ENCODE measurements at places on chromosomes 2 and 18.

GRCh38 chr18:2985628-2986027, 27.3 kb downstream of the LPIN2 start:
- no peak for DNase-seq

DNA sequence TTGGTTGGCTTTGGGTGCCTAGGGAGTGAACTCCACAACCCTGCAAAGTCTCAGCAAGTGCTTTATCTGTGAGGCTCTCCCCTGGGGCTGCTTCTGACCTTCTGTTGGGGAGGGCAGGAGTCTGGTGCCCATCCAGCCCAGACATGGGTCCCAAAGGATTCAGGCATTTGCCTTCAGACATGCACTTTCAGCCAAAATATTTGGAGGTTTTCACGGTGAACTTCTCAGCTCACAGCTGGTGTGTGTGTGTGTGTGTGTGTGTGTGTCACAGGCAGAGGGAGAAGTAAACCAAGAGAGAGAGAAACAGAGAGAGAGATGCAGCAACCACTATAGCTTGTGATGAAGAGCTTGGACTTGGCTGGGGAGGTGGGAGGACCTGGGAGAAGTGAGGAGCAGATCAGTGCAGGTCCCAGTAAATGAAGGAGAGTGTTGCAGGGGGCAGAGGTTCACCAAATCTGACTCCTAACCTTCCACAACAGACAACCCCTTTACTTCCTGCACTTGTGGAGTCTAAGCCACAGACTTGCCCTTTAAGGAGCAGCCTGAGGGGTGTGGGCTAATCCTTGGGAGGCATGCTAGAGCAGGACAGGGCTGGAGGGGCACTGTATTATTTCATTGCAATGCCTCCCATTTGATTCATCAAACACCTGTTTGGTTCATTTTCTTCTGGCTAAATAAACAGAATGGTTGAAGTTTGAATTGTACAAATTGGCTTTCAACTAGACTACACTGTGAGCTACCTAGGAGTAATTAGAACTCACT, 14.1 kb downstream of the SLC9A4 start:
- no peak for DNase-seq

DNA sequence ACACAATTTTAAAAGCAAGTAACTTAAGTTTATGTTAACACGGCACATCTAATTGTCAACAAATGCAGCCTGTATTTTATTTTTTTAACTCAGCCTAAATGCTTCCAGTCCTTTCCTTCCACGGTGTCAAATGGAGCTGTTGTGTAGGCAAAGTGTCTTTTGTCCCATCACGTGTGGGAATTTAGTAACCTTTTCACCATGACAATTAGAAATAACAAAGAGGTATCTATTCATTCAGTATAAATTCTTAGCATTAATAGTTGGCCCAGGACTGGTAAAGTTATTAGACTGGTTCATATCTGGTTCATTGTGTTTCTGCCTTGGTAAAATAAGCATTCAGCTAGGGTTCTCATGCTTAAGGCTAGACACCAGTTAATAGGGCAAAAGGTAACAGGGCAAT, 47.9 kb downstream of the FRZB start:
- no peak for DNase-seq

- no peak for DNase-seq
Measured at GRCh38 chr2:16446706-16447105, 218.9 kb downstream of the CYRIA start.

GRCh38 chr2:10022041-10022421, 21.3 kb upstream of the KLF11 start:
- no peak for DNase-seq

GRCh38 chr2:60275958-60276357, 277.5 kb downstream of the BCL11A start:
- no peak for DNase-seq

GRCh38 chr2:235694721-235695601, 201.1 kb downstream of the AGAP1 start:
- no peak for DNase-seq

- DNase-seq, result no peak
Measured at GRCh38 chr18:11752116-11752911, 63.2 kb downstream of the GNAL start.

- no peak for DNase-seq
Measured at GRCh38 chr2:159890551-159891266, 92.7 kb upstream of the CD302 start.

DNA sequence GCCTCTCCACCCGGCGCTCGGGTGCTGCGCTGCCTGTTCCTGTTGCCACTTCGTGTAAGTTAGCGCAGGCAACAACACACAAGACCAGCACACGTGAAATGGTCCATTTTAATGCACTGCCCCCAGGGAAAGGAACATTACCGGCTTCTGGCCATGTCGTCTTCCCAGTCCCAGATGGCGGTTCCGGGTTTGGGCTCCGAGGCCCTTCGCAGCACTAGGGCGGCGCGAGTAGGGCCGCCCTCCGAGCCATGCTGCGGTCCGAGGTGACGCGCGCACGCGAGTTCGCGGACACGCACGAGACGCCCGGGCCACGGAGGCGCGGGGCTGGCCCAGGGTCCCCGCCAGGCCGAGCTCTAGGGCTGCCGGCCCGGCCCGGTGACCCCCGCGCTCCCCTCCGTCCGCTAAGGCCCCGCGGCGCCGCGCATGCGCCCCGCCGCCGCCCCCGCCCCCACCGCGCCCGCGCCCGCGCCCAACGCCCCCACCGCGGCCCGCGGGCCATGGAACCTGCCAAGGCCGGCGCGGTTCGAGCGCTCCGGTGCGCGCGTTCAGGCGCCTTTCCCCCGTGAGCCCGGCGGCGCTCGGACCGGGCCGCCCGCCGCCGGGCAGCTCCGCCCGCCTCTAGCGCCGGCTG, 367 bp upstream of the ZNF236 start:
- DNase-seq, result peak; percentile 60

DNA sequence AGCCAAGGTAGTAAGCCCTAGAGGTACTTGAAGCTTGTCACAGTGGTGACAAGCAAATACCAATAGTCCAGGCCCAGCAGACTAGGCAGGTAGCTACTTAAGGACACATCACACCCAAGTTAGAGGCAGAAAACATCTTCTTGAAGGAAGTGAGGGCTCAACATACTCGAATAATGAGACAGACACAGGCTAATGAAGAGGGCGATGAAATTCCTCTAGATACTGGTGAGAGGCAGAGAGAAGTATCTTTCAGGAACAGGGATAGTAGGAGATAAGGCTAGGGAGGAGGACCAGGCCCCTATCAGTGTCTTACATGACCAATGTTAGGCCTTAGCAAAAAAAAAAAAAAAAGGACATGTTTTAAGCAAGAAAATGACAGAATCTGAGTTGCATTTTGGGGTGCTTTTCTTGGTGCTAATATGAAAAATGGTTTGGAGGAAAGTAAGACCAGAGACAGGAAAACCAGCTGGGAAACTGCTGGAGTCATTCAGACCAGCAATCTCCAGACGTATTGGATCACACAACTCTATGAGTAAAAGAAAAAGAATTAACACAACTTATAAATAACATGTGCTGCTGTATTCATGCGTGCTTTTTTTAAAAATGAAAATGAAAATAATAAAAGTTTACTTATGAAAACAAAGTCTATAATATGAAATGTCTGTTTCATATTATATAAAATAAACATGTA, 37.7 kb downstream of the COBLL1 start:
- no peak for DNase-seq

DNA sequence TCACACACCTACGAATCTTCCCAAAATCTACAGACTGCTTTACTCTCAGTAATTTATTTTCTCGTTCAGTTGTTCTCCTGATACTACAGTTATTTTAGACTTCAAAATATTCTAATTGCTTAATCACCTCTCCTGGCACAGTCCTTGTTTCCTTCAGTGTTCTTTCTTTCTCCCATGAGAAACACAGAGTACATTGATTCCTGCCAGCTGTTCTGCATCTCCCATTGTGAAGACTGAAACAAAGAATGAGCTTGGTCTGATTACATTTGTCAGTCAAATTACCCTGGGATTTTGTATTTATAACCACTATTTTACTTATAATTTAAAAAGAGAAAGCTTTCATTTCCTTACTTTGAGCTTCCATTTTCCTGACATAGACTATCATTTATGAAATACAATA, 63.9 kb upstream of the TANK start:
- DNase-seq, result no peak

DNA sequence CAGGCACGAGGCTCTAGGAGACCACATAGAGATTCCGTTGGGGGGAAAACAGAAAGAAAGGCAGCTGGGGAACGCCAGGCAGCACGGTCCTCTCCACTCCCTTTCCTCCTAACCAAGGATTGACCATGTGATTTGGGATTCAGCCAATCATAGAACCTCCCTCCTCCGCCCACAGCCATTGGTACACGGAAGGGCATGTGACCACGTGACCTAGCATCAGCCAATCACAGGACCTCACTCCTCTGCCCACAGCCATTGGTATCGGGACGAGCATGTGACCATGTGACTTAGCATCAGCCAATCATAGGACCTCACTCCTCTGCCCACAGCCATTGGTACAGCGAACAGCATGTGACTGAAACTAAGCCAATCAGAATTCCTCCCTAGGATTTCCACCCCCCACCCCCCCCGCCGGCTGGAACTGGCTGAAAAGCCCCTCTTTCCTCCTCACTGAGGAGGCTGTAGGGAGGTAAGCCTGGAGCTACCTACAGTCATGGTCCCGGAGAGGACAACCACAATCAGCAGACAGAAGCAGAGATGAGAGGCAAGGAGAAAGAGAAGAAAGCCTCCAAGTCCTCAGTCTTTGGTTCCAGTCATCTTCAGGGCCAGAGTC, 7.6 kb downstream of the SERPINE2 start:
- DNase-seq, result no peak

GRCh38 chr2:24543252-24543651, 52.2 kb downstream of the NCOA1 start:
- no peak for DNase-seq

DNA sequence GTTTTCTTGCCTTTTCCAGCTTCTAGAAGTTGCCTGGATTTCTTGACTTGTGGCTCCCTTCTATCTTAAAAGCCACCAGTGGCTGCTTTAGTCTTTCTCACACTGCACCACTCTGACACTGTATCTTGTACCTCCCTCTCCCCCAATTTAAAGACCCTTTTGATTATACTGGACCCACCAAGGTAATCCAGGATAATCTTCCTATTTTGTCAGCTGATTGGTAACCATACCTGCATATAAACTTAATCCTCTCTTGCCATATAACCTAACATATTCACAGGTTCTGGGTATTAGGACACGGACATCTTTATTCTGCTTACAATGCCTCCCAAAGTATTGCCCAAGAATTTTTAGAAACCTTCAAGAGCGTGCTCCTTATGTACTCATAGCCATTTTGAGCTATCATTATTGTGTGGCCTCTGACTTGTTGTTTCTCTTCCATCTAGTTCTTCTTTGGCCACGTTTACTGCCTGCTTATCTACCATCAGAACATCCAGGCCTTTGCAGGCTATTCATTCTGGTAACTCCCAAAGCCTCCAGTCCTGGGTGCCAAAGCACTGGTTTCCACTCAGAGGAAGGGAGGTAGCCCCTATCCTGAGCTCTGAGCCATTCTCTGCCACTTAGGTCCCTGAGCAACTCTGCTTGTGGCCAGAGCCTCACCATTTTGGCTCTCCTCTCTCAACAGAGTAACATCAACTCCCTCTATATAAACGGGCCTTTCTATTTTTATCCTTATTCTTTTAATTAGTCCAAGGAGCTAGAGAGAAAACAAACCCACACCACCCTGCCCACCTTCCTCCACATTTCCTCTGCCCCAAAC, 70.8 kb downstream of the MYO3B start:
- no peak for DNase-seq

GRCh38 chr2:23423873-23424680, 39.1 kb downstream of the KLHL29 start:
- DNase-seq, result no peak

DNA sequence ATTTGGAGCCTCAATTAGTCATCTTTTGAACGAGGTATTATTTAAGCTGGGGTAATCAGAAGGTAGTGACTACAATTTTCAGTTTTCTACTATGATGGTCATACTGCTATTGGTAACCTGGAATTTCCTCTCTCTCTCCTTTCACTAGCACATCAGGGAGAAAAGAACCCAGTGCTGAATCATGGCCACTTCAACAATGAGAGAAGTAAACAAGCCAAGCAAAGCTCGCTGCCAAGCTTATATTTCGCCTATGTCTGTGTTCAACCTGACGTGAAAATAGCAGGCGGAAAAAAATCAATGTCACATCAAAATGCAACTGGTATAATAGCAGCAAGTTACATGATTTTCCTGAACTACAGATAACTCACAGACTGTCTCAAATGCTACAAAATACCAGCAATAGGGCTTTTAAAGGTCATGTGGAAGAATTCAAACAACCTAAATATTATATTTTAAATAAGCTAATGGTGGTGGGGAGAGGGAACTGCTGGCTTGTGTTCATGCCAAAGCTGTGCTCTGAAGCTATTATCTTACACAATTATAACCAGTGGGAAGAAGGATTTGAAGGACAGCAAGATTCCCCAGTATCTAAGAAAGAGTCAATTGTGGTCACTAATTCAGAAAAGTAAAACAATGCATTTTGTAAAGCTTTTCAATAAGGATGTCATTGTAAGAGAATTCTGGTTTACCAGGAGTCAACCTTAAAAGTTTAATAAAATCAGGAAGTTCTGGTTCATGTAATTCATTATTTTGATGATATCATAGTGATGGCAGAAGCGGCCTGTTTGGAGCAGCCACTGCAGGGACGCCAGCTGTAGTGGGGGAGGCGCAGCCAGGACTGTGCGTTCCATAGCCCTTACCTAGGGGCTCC, 38.0 kb downstream of the RNF152 start:
- no peak for DNase-seq

DNA sequence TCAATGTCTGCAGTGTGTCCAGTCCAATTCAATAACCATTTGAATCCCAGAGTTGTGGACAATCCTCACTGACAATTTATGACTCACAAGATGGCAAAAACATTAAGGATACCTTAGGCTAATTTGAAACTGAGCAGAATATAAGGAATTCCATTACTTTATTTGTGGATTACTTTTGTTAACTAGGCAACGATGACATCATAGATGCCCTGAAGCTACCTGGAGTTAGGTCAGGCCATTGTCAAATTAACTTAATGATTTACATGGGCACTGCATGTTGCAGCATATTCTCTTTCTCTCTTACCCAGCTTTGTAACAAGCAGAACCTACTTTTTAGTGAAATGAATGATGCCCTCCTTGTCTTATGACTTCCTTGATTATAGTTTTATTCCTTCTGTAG, 100.0 kb upstream of the CDCA7 start:
- no peak for DNase-seq

- DNase-seq, result no peak
Measured at GRCh38 chr2:186325827-186326535, 160.1 kb upstream of the ZC3H15 start.

GRCh38 chr2:27152102-27152795, 3.4 kb downstream of the TCF23 start:
- DNase-seq, result no peak

Data from stimulated activated CD4-positive, alpha-beta T cell treated with anti-CD3 and anti-CD28 coated beads, Interleukin-4, amount 100 ng/mL, for 1 hour (primary cell).